ENCODE measurements at places on chromosomes 7 and 10.

- no peak for DNase-seq
- peaks cover 41% of the 10 kb centered on the region for H3K4me1 ChIP-seq
- no peaks in the 10 kb centered on the region for H3K36me3 ChIP-seq
- no peaks in the 10 kb centered on the region for H3K27me3 ChIP-seq
Measured at GRCh38 chr10:14609178-14609577, 165.5 kb downstream of the FAM107B start.

DNA sequence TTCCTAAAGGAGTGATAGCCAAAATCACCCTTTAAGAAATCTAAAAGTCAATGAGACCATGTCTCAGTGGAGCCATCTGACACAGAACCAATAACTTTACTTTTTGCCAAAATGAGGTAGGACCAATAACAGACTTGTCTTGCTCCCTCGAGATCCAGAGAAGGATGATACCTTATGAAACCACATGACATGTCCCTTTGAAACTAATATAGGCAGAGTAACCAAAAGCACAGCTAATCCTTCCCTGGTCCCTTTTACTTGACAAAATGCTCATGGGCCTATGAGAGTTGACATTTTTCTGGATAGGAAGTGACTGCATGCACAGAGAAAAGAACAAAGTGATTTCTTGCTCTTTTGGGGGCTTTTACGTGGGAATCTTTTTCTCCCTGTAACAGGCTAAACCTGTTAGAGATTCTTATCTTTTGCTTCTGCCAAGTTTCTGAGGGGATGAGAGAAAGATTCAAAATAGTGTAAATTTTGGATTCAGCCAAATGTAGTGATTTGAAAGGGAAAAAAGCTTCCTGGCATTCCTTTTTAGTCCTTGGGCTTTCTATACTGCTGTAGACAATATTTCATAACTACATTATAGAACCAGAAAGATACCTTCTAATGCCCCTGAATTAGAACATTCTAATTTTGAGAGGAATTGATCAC is 87.6 kb downstream of the ARMH3 start:
- H3K27me3 ChIP-seq = no peaks in the 10 kb centered on the region
- no peak overlapping the region for H3K27ac ChIP-seq
- H3K4me3 ChIP-seq = no peak overlapping the region
- peaks cover 18% of the 10 kb centered on the region for H3K36me3 ChIP-seq
- DNase-seq = no peak

DNA sequence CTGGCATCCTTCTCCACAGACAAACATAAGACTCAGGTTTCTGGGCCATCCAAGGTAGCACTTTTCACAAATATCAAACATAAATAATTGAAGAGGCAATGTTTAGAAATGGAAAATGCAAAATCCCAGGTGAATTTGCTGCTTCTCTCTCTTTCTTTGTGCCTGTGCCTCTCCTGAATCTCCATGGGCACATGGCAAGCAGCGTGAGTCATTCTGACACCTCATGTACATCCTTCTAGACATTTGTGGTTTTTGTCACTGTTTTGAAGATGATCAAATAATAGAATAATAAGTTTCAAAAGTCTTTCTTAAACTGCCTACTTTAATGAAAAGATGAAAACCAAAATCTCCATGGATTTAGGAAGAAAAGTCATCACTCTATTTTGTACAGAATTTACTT is 60.3 kb upstream of the RAB11FIP2 start:
- no peak overlapping the region for H3K4me3 ChIP-seq
- no peak overlapping the region for H3K27ac ChIP-seq
- peaks cover 13% of the 10 kb centered on the region for H3K27me3 ChIP-seq
- H3K4me1 ChIP-seq = peaks cover 7% of the 10 kb centered on the region
- no peak for DNase-seq

DNA sequence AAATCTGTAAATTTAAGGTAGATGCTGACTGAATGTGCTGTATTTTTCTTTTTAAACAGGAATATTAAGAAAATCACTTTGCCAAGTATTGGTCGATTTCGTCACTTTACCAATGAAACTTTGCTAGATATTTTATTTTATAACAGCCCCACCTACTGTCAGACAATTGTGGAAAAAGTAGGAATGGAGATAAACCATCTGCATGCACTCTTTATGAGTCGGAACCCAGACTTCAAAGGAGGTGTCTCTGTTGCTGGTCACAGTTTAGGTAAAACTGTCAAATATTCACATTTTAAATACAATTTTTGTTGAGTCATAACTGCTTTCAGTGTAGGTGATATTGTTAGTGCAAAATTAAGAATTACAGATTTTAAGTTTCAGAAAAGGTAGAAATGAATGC is 25.2 kb downstream of the SEC23IP start:
- no peak for DNase-seq
- no peak overlapping the region for H3K27ac ChIP-seq
- peaks cover 49% of the 10 kb centered on the region for H3K36me3 ChIP-seq
- peaks cover 9% of the 10 kb centered on the region for H3K4me1 ChIP-seq
- H3K27me3 ChIP-seq = no peaks in the 10 kb centered on the region
- no peak overlapping the region for H3K4me3 ChIP-seq

DNA sequence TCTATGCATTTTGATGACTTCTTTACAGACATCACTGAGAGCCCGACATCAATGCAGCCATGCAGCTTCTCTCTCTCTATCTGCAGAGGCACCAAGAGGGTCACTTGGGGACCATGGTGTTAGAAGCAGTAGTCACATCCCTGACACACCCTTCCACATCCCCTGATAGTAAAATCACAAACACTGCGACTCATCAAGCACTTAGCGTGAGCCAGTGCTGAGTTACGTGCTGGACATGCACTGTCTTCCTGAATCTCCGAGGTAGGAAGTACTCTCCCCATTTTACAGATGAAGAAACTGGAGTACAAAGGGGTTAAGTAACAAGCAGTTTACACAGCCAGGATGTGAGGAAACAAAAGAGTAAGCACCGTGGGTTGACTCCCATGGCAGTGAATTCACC is 109.2 kb downstream of the OSBPL3 start:
- H3K4me1 ChIP-seq = peaks cover 30% of the 10 kb centered on the region
- H3K4me3 ChIP-seq = no peak overlapping the region
- peaks cover 35% of the 10 kb centered on the region for H3K36me3 ChIP-seq
- no peaks in the 10 kb centered on the region for H3K27me3 ChIP-seq
- no peak for DNase-seq
- H3K27ac ChIP-seq = no peak overlapping the region

DNA sequence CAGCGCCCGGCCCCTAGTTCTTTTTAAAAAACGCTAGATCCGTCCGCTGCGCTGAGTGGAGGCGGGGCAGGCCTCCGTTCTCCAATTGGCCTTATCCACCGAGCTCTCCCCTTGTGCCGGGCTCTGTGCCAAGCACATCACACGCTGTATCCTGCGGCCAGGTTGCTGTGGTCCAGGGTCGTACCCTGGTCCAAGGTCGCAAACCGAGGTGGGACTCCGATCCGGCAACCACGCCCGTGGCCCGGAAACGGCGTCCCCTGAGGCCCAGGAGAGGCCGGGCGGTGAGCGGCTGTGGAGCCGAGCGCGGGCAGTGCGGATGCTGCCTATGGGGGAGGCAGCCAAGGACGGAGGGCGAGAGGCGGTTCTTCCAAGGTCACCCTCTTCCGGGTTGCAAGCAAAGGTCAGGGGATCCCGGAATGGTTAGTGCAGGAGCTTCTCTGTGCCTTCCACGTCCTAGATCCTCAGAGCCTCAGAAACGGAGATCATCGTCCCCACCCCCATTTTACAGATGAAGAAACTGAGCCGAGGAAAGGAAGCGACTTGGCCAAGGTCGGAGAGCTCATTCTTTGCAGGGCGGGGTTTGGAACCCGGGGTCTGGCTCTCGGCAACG is 72.4 kb upstream of the LRRC4 start:
- H3K27ac ChIP-seq = no peak overlapping the region
- no peaks in the 10 kb centered on the region for H3K36me3 ChIP-seq
- peak; percentile 35 for DNase-seq
- H3K27me3 ChIP-seq = peaks cover 3% of the 10 kb centered on the region
- peaks cover 32% of the 10 kb centered on the region for H3K4me1 ChIP-seq
- H3K4me3 ChIP-seq = peak overlapping the region; percentile 75

GRCh38 chr10:117519879-117520278 is 22.7 kb upstream of the EMX2 start:
- no peak overlapping the region for H3K27ac ChIP-seq
- no peaks in the 10 kb centered on the region for H3K36me3 ChIP-seq
- H3K27me3 ChIP-seq = peaks cover 35% of the 10 kb centered on the region
- no peak overlapping the region for H3K4me3 ChIP-seq
- DNase-seq = no peak
- no peaks in the 10 kb centered on the region for H3K4me1 ChIP-seq

- no peaks in the 10 kb centered on the region for H3K27me3 ChIP-seq
- no peak overlapping the region for H3K27ac ChIP-seq
- H3K36me3 ChIP-seq = no peaks in the 10 kb centered on the region
Measured at GRCh38 chr7:143514487-143514886, 36.8 kb downstream of the TAS2R41 start.

GRCh38 chr10:88313878-88314277 is 269.2 kb downstream of the RNLS start:
- H3K36me3 ChIP-seq = peaks cover under 1% of the 10 kb centered on the region
- no peak overlapping the region for H3K4me3 ChIP-seq
- no peak for DNase-seq
- H3K27ac ChIP-seq = no peak overlapping the region
- H3K27me3 ChIP-seq = no peaks in the 10 kb centered on the region
- no peaks in the 10 kb centered on the region for H3K4me1 ChIP-seq

DNA sequence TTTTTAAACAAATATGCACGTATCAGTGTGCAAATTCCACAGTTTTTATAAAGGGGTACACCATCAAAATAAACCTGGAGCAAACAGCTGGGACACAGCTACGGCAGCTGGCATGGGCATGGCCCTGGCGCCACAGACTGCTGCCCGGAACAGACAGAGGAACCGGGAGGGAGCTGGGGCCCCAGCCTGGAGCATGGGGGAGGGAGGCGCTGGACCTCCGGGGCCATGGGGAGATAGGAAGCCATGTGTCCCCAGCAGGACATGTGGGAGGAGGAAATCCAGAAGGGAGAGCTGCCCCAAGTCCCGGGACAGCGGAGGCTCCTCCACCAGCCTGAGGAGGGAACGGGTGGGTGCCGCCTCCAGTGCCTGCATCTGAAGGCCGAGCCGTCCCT is 180.1 kb downstream of the MAD1L1 start:
- no peak overlapping the region for H3K27ac ChIP-seq
- H3K4me1 ChIP-seq = no peaks in the 10 kb centered on the region
- H3K4me3 ChIP-seq = no peak overlapping the region
- peaks cover 1% of the 10 kb centered on the region for H3K36me3 ChIP-seq
- DNase-seq = no peak
- H3K27me3 ChIP-seq = no peaks in the 10 kb centered on the region

- no peak for DNase-seq
- H3K4me1 ChIP-seq = peaks cover 11% of the 10 kb centered on the region
- no peaks in the 10 kb centered on the region for H3K36me3 ChIP-seq
- H3K27me3 ChIP-seq = peaks cover 3% of the 10 kb centered on the region
Measured at GRCh38 chr7:1736830-1737229, 66.8 kb downstream of the ELFN1 start.

- no peak overlapping the region for H3K4me3 ChIP-seq
- H3K4me1 ChIP-seq = no peaks in the 10 kb centered on the region
- H3K36me3 ChIP-seq = no peaks in the 10 kb centered on the region
Measured at GRCh38 chr7:37990337-37990736, 69.9 kb downstream of the EPDR1 start.

- no peak overlapping the region for H3K27ac ChIP-seq
- DNase-seq = no peak
- peaks cover 73% of the 10 kb centered on the region for H3K27me3 ChIP-seq
- peaks cover 2% of the 10 kb centered on the region for H3K36me3 ChIP-seq
Measured at GRCh38 chr10:129973674-129974059, 9.6 kb upstream of the EBF3 start.

GRCh38 chr10:51926337-51926736 is 226.9 kb upstream of the CSTF2T start:
- no peak overlapping the region for H3K27ac ChIP-seq
- no peaks in the 10 kb centered on the region for H3K4me1 ChIP-seq
- H3K27me3 ChIP-seq = peaks cover 4% of the 10 kb centered on the region
- no peaks in the 10 kb centered on the region for H3K36me3 ChIP-seq

GRCh38 chr10:29774475-29774874 is 139.7 kb upstream of the SVIL start:
- no peak overlapping the region for H3K27ac ChIP-seq
- no peaks in the 10 kb centered on the region for H3K36me3 ChIP-seq
- no peak overlapping the region for H3K4me3 ChIP-seq
- peaks cover 4% of the 10 kb centered on the region for H3K4me1 ChIP-seq
- no peak for DNase-seq
- peaks cover 12% of the 10 kb centered on the region for H3K27me3 ChIP-seq

DNA sequence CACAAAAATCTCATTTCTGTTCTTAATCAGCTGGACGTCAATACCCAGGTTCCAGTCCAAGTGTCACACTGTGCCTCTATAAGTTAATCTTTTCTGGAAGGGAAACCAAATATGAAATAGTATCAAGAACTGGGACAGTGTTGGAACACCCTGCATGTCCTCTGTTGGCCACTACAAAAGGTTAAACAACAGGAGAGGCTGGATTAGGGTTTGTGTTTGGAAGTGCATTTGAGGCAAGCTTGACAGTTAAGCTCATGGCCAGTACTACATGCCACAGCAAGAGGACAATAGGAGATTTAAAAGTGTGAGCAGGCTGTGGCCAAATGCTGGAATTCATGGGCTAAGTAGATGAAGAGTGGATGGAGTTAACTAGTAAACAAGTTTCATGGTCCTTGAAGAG is 751.5 kb downstream of the AUTS2 start:
- no peaks in the 10 kb centered on the region for H3K36me3 ChIP-seq
- no peaks in the 10 kb centered on the region for H3K27me3 ChIP-seq
- no peak overlapping the region for H3K27ac ChIP-seq
- peaks cover 11% of the 10 kb centered on the region for H3K4me1 ChIP-seq
